ENCODE measurements at places on chromosomes 5 and 9.

GRCh38 chr9:99375481-99375880 lies 153.4 kb downstream of the SEC61B start:
- DNase-seq = no peak

GRCh38 chr5:33657804-33658440 lies 217.2 kb downstream of the TARS1 start:
- no peak for DNase-seq

GRCh38 chr5:119088438-119088837 lies 17.6 kb downstream of the DMXL1 start:
- DNase-seq = no peak

- no peak for DNase-seq
These were observed 594.6 kb upstream of the BRINP1 start for GRCh38 chr9:119963798-119964372.

DNA sequence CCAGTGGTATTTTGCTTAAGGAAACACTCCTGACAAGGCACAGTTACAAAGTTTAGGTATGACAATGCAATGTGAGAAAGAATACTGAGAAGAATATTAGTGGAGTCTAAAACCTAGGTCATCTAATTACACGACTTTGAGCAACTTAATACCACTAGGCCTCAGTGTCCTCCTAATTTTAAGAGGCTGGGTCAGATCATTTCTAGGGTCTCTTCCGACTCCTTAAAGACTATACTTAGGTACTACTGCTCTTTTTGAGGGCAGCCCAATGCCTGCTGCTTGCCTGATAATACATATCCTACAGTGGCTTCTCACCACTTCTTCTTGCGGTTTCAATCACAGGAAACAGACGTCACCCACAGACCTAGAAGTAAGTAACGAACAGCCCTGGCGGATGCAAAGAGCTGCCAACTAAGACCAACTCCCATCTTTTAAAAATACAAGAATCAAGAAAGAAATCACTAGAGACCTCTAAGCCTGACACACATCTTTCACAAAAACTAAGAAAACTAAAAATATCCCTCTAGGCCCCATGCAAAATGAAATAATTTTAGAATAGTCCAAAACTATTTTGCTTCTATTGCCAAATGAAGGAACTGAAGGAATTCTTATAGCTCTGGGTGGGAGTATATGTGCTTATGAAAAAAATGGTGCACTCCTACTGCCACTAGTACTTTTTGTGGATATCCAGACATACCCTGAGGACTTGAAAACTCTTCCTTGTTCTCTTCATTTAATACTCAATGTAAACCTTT lies 13.1 kb downstream of the DIAPH1 start:
- peak; percentile 93 for DNase-seq

GRCh38 chr5:10290438-10290837 lies 17.3 kb downstream of the CMBL start:
- DNase-seq = no peak

GRCh38 chr9:68603371-68603770 lies 62.7 kb upstream of the TMEM252 start:
- DNase-seq = no peak

- no peak for DNase-seq
These were observed 148.1 kb downstream of the RGS3 start for GRCh38 chr9:113611461-113612215.

DNA sequence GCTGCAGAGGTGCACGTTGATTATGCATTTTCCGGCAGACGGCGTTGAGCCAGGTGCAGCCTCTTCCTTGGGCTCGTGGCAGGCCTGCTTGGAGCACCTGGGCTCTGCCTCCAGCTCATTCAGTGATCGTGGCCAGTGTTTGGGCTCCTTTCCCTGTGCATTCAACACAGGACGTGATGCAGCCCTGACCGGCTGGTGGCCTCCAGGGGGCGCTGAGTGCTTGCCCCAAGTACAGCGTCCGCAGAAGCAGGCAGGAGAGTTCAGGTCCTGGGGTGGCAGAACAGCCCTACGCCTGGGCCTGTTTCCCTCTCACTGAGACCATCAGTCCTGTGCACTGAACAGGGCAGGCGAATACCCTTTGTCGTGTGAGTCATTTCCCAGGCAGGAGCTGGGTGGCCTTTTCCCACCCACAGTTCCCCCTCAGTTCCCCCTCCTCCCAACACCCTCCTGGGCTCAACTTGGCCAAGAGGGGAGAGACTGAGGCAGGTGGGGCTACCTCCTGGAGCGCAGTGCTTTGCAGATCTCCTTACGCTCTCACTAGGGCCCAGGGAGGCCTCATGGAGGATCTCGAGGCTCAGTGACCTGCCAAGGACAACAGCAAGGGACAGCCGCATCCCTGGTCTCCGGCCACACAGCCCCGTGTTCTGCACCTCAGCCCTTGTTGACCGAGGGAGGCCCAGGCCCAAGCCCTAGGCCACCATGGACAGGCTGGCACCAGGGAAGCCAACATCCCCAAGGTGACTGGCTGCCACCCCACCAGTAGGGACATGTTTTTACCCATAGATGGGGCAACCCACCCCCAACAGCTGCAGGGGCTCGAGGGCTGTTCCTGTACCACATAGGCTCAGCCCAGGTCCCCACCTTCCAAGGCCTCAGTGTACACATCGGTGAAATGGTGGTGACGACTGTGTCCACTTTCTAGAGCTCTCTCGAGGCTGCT lies 52.9 kb downstream of the LRSAM1 start:
- peak; percentile 85 for DNase-seq

DNA sequence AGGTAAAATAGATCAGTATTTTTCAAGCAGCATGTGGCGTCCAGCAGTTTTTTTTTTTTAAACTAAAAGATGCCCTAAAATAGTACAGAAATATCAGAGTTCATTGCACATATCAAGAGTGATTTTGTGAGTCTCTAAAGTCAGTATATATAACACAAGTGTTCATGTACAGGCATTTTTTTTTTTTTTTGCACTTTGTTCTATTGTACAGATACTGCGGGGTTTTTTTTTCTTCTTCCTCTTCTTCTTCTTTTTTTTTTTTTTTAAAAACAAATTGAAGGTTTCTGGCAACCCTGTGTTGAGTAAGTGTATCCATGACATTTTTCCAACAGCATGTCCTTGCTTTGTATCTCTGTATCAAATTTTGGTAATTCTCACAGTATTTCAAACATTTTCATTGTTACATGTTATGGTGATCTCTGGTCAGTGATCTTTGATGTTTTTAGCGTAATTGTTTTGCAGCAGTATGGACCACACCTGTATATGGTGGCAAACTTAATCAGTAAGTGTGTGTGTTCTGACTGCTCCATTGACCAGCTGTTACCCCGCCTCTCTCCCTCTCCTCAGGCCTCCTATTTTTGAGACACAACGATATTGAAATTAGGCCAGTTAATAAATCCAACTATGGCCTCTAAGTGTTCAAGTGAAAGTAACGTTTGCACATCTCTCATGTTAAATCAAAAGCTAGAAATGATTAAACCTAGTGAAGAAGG lies 76.8 kb downstream of the TRIO start:
- no peak for DNase-seq

- DNase-seq = peak; percentile 17
These were observed 89.5 kb downstream of the EPB41L4A start for GRCh38 chr5:112329419-112330090.

- DNase-seq = no peak
These were observed 1.6 kb downstream of the SPACA9 start for GRCh38 chr9:132880324-132880661.

DNA sequence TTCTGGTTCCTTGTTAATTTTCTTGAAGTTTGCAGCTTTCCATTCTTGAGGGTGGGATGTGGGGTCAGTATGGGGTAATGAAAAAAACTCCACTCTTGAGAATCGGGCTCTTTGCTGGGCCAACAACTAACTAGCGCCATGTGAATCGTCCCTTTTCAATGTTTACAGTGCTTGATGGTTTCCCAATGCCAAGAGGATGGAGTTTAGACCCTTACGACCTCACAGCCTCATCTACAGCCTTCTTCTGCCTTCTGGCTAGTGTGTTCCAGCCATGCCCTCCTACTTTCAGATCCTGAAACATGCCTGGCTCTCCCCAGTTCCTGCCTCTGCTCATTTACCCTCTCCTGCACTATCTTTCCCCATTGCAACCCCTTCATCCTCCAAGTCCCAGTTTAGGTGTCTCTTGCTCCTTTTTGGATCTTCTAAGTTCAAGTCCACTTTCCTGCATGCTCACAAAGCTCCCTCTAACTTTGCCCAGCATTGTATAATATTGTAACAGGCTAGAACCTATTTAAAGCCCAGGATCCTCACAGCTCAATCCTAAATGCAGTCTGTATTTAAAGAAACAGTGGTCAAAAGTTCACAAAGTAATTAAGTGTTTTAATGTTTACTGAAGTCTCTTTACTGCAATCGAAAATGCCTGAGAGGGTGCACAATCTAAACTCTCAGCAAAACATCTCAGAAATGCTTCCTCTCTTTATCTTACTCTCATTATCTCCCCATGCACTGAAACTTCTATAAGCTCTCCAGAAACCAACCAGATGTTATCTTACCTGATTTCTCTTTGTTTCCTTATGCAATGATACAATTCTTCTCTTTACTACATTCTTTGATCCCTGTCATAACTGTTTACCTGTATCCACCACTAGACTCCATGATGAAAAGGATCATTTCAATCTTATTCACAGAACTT lies 20.6 kb upstream of the CAST start:
- DNase-seq = peak; percentile 5

GRCh38 chr5:136309932-136310598 lies 55.3 kb downstream of the TRPC7 start:
- no peak for DNase-seq

DNA sequence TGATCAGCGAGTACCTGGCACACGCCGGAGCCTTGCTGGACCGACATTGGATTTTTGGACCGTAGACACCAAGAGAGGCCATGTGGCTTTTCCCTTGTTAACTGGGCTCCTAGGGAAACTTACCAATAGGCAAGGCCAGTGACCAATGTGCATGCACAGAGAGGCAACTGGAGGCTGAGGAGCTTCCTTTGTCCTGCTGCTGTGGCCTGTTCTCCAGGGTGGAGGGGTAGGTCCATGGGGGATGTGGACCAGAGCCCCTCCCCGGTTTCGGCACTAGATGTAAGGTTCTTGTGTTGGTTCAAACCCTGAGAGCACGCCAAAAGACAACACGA lies 34.8 kb upstream of the ANXA2R start:
- DNase-seq = no peak

DNA sequence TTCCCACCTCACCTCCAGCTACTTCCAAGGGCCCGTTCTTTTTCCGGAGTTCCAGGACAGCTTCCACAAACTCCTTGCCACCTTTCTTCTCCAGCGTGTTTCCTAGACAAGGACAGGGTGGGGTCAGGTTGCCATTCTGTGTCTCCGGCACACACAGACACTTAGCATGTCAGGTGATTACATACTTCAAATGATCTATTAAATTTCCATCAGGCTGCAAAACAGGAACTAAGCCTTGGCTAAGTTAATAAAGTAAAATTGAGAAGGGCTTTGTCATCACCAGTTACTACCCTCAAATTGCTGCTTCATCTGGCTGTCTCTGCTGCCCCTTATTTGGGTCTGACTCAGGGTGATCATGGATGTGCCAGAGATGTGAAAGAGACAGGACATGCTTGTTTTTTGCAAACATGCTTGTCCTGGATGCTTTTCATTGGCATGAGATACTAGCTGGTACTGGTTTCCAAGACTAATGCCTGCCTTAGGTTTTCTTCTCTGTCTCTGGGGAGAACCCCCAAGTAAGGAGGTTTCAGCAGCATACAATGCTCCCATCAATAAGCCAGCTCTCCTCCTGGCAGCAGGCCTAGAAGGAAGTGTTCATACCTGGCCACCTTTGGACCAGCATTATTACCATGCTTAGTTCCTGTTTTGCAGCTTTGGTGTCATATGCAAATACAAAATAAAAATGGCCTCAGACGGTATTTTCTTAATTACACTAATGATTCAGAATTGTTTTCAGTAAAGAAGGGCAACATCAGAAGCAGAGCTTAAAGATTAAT lies 52.9 kb downstream of the MACROH2A1 start:
- DNase-seq = no peak

DNA sequence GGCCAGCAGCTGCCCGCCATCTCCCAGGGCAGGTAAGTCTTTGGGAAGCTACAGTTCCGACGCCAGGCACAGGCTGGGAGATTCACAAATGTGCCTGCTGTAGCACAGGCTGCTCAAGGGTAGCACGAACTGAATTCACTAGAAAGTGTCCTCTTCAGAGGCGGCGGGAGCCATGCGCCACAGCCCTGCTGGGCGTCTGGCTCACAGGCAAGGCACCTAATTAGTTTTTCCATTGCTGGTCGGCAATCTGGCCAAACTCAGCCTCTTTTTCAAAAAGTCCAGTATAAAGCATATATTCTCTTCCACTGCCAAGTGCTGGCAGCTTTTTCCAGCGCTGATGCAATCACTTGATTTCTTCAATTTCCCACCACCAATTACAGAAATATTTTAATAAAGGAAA lies 128.9 kb upstream of the RAPGEF1 start:
- DNase-seq = no peak

DNA sequence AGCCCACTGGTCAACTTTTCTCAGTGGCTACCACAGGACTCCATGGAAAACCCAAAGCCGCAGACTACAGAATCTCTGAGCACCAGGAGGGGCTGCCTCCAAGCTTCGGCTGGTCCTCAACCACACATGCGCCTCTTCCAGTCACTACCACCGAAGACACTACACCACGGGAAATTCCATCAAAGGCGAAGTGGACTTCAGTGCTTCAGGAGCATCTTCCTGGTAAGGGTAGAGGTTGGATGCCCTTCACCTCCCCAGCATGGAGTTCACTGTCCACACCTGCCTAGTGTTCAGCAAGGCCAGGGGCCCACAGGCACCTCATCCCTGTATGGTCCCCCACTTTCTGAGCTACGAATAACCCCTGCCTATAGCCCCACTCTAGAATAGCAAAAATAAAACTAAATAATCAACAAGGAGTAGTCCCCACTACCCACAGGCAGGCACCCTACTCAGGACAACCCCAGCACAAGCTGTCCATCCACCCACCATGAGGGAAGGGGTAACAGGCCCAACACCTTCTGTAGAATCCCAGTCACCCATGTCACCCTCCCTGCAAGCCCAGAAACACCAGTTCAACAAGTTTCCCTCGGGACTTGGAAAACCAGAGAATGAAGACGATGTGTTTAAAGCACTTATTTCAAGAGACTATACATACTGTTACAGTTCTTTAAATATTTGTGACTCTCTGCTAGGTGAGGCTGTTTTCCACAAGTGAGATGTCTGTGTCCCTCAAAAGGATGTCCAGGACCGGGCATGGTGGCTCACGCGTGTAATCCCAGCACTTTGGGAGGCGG lies 2.6 kb downstream of the VDAC1 start:
- no peak for DNase-seq

- DNase-seq = no peak
These were observed 7.8 kb upstream of the ANGPTL2 start for GRCh38 chr9:127130235-127130634.

GRCh38 chr9:98010445-98010844 lies 27.3 kb downstream of the ANP32B start:
- DNase-seq = peak; percentile 23

GRCh38 chr9:124708633-124709291 lies 62.3 kb downstream of the NR6A1 start:
- no peak for DNase-seq

- no peak for DNase-seq
These were observed 226.5 kb downstream of the DOCK8 start for GRCh38 chr9:441126-441525.

- no peak for DNase-seq
These were observed 79.0 kb upstream of the TARS1 start for GRCh38 chr5:33361781-33362180.
